A549 treated with CpdA at 1 μM for 4 hours (cell line): ENCODE measurements at places on chromosomes 12 and 14. TPM values are rescaled to one million over a fixed set of nuclear protein-coding genes. Genes with fewer than 3 reads are reported as not detected.

The DEPDC4 gene
- 1.3 to 2.2 TPM (median 1.5 TPM) in 5 replicates for total RNA-seq

The ACACB gene
- total RNA-seq, result 4.4 to 8.0 TPM (median 6.8 TPM) in 5 replicates

The KRT7 gene
- 3,689 to 4,475 TPM (median 3,814 TPM) in 5 replicates for total RNA-seq

The AQP6 gene
- not detected in 5 replicates for total RNA-seq

The RTL1 gene
- 0.23 to 0.35 TPM (median 0.31 TPM) in 5 replicates for total RNA-seq

The RNASE3 gene
- not detected in 5 replicates for total RNA-seq

The ZNF10 gene
- 1.4 to 2.3 TPM (median 1.8 TPM) in 5 replicates for total RNA-seq

The PMCH gene
- 0.07 TPM in 1 of 5 replicates, not detected in the others for total RNA-seq

The CMA1 gene
- total RNA-seq, result not detected in 5 replicates

The GPR132 gene
- total RNA-seq, result 0.34 to 0.81 TPM (median 0.51 TPM) in 5 replicates

The ESRRB gene
- 0.12 to 0.26 TPM (median 0.18 TPM) in 5 replicates for total RNA-seq

The GPRC5D gene
- total RNA-seq, result not detected in 5 replicates

The IL23A gene
- total RNA-seq, result 0.29 to 1.2 TPM (median 0.56 TPM) in 5 replicates

The HOXC13 gene
- 7.5 to 12.4 TPM (median 8.7 TPM) in 5 replicates for total RNA-seq

The TEX52 gene
- total RNA-seq, result not detected in 5 replicates

The NRDE2 gene
- total RNA-seq, result 8.9 to 10.2 TPM (median 9.6 TPM) in 5 replicates

The PRB2 gene
- not detected in 5 replicates for total RNA-seq

The B3GNT4 gene
- total RNA-seq, result 0.48 to 0.97 TPM (median 0.63 TPM) in 5 replicates

The GARIN6 gene
- total RNA-seq, result not detected in 5 replicates

The TSPAN19 gene
- 0.31 TPM in 1 of 5 replicates, not detected in the others for total RNA-seq

The IL31 gene
- total RNA-seq, result not detected in 5 replicates

The GYS2 gene
- total RNA-seq, result not detected in 5 replicates
